ENCODE measurements at places on chromosomes 11 and 22. TPM values are rescaled to one million over a fixed set of nuclear protein-coding genes. Genes with fewer than 3 reads are reported as not detected.

GRCh38 chr11:105244160-105244825 is 104.7 kb upstream of the CARD18 start:
- no peaks in the 10 kb centered on the region for H3K27me3 ChIP-seq
- no peak overlapping the region for H3K27ac ChIP-seq
- H3K36me3 ChIP-seq: no peaks in the 10 kb centered on the region
- no peak for DNase-seq

The OVOL1 gene
- total RNA-seq: not detected

- peaks cover 3% of the 10 kb centered on the region for H3K4me1 ChIP-seq
- no peak overlapping the region for H3K4me3 ChIP-seq
- H3K27me3 ChIP-seq: peaks cover 43% of the 10 kb centered on the region
Measured at GRCh38 chr11:125489166-125489565, 6.9 kb downstream of the FEZ1 start.

The PTPN5 gene
- total RNA-seq: not detected

The BAIAP2L2 gene
- 2.2 TPM for total RNA-seq

- no peak for DNase-seq
- H3K27me3 ChIP-seq: no peaks in the 10 kb centered on the region
- H3K27ac ChIP-seq: no peak overlapping the region
- peaks cover 45% of the 10 kb centered on the region for H3K36me3 ChIP-seq
- H3K4me3 ChIP-seq: no peak overlapping the region
Measured at GRCh38 chr11:45880772-45881570, 4.5 kb upstream of the MAPK8IP1 start.

DNA sequence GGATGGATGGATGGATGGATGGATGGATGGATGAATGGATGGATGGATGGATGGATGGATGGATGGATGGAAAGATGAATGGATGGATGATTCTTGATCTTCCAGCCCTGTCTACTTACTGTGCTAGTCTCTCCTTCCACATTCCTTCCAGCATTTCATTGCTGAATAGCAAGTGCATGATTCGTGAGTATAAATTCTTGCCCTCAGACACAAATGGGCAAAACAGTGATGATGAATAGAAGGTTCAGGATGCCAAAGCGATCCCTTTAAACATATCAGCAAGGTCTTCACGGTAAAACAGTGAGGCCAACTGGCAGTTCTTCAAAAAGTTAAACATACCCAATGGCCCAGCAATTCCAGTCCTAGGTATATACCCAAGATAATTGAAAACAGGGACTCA is 400.2 kb downstream of the MN1 start:
- no peaks in the 10 kb centered on the region for H3K4me1 ChIP-seq
- H3K36me3 ChIP-seq: peaks cover 10% of the 10 kb centered on the region
- peaks cover 22% of the 10 kb centered on the region for H3K27me3 ChIP-seq
- H3K4me3 ChIP-seq: no peak overlapping the region
- DNase-seq: no peak
- no peak overlapping the region for H3K27ac ChIP-seq

The LARGE2 gene
- 5.6 TPM for total RNA-seq

The FAT3 gene
- total RNA-seq: not detected

DNA sequence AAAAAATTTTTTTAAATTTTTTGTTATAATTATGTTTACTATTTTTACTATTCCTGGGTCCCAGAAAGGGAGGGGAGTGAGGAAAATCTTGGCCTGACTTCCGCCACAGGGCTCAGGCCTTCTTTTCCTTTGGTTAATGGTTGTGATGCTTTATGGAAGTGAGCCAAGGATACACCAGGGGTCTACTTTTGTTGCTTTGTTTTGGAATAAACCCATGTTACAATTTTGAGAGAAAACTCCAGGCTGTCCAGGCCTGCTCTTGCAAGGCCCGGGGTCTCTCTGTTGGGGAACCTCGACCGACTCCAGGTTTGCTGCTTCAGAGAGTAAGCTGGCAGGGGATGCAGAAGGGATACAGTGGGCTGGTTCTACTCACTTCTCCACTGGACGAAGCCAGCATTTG is 84.7 kb downstream of the ABTB2 start:
- no peak overlapping the region for H3K27ac ChIP-seq
- DNase-seq: no peak
- no peaks in the 10 kb centered on the region for H3K36me3 ChIP-seq
- no peaks in the 10 kb centered on the region for H3K4me1 ChIP-seq
- H3K4me3 ChIP-seq: no peak overlapping the region

GRCh38 chr11:122711362-122711761 is 55.8 kb downstream of the UBASH3B start:
- H3K36me3 ChIP-seq: no peaks in the 10 kb centered on the region
- H3K4me1 ChIP-seq: peaks cover 63% of the 10 kb centered on the region
- no peaks in the 10 kb centered on the region for H3K27me3 ChIP-seq
- H3K4me3 ChIP-seq: no peak overlapping the region

DNA sequence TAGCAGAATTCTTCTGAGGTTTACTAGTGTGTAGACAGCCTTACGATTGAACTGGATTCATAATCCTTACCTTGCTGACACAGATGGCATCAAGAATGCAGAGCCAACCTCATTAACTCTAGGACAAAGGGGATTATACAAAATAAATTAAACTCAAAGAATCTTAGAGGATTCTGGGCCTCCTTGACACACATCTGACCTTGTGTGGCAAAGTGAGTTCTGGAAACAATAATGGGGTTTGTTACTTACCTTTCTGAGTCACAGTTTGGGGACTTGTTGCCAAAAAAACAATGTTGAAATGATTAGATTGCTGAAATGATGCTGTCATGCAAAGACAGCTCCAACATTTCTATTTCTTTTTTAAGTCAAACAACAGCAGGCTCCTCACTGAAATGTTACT is 179.1 kb upstream of the ISX start:
- peaks cover 27% of the 10 kb centered on the region for H3K27me3 ChIP-seq
- no peak for DNase-seq
- no peak overlapping the region for H3K4me3 ChIP-seq
- H3K36me3 ChIP-seq: no peaks in the 10 kb centered on the region

- no peak overlapping the region for H3K4me3 ChIP-seq
- no peaks in the 10 kb centered on the region for H3K36me3 ChIP-seq
- no peak overlapping the region for H3K27ac ChIP-seq
- H3K27me3 ChIP-seq: peaks cover 3% of the 10 kb centered on the region
- no peak for DNase-seq
- peaks cover 8% of the 10 kb centered on the region for H3K4me1 ChIP-seq
Measured at GRCh38 chr11:123020968-123021367, 39.3 kb upstream of the BSX start.

Data from naive thymus-derived CD8-positive, alpha-beta T cell (primary cell).